ENCODE measurements at places on chromosomes 2 and 18.

GRCh38 chr2:176657393-176657792, 388.2 kb downstream of the MTX2 start:
- no peak for ATAC-seq

- ATAC-seq = no peak
Measured at GRCh38 chr2:79585701-79586433, 73.0 kb downstream of the CTNNA2 start.

- ATAC-seq = no peak
Measured at GRCh38 chr18:61953641-61954040, 60.8 kb upstream of the RNF152 start.

- ATAC-seq = peak; percentile 7
Measured at GRCh38 chr18:58785171-58785805, 79.4 kb upstream of the ZNF532 start.

- ATAC-seq = no peak
Measured at GRCh38 chr18:24799720-24800119, 339.3 kb downstream of the HRH4 start.

GRCh38 chr2:53859206-53860181, at the start of gene GPR75:
TSS of gene GPR75 (minus strand) at chr2:53859967. CDS start at chr2:53854756, 5,211 bp downstream.
- peak; percentile 63 for ATAC-seq

DNA sequence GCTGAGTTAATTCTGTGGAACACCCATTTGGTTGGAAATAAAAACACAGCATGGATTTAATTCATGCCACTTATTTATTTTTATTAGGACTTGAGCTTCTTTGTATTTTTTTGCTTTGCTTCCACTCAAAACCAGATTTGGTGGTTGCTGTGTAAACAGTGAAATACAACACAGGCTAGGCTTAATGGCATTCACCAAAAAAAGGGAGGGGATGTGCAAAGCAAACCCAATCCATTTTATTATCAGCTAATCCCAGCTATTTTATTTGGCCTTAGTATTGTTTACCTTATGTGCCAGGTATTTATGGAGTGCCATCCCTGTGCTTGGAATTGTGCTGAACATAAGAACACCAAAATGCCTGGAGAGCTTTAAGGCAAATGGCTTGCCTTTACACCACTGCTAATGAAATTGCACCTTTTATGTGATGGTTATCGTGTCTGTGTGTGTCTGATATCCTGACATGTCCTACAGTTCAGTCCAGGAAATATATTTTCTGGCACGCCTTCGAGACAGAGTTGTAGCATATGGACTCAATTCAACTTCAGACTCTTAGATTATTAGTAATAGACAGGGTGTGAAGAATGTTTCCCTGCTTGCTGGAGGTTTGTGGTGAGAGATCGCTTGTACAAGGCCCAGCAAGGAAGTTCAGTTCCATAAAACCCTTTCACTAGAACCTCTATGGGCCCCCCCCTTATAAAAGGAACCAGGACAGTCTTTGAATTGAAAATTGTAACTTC, 99.6 kb downstream of the PRPF40A start:
- no peak for ATAC-seq

Data from motor neuron (in vitro differentiated cells).